Non-pigmented ciliary epithelial cell (primary cell): ENCODE measurements at places on chromosomes 13 and 19.

DNA sequence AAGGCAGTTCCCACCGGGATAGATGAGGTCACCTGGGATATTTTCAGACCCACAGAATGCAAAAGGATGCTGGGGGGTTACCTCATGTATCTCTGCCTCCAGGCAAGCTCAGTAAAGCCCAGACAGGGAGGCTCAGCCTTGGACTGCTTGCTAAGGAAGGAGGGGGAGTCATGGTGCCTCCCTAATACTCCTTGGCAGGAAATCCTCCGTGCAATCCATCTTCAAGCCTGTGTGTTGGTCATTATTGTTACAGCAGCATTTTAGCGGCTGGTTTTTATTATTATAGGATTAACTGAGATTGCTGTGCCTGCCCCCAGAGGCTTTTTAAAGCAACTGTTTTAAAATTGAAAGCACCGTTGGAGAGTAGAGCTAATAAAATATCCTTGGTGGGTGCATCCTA is 188.5 kb upstream of the UBL3 start:
- DNase-seq: no peak

- DNase-seq: no peak
Measured at GRCh38 chr19:23788411-23788810, 29.7 kb upstream of the ZNF681 start.

- no peak for DNase-seq
Measured at GRCh38 chr13:42876270-42876714, 94.9 kb downstream of the FAM216B start.

GRCh38 chr19:19537075-19538048 is 703 bp upstream of the CILP2 start:
- no peak for DNase-seq
